ENCODE measurements at places on chromosomes 12 and 14.

GRCh38 chr14:32507029-32507984 is 178.2 kb downstream of the AKAP6 start:
- DNase-seq: no peak

- DNase-seq: no peak
These were observed 356 bp downstream of the OR4Q2 start for GRCh38 chr14:20002319-20002718.

GRCh38 chr12:3959799-3960560 is 86.8 kb upstream of the PARP11 start:
- DNase-seq: no peak

DNA sequence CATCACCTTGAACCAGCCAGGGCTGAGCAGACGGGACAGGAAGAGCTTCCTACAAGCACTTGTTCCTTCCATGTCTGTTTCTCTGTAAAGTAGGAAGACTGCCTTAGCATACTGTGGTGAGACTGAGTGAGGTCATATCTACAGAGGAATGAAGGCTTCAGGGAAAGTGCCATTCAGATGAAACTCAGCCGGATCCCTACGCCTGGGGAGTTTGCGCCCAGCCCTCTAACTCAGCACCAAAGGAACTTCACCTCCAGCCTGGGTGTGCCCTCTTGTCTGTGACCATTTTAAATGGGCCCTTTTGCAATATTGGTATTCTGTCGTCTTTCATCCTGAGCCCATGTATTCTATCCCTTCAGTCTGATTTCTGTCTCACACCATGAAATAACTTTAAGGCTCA is 175.6 kb upstream of the FKBP4 start:
- DNase-seq: no peak

DNA sequence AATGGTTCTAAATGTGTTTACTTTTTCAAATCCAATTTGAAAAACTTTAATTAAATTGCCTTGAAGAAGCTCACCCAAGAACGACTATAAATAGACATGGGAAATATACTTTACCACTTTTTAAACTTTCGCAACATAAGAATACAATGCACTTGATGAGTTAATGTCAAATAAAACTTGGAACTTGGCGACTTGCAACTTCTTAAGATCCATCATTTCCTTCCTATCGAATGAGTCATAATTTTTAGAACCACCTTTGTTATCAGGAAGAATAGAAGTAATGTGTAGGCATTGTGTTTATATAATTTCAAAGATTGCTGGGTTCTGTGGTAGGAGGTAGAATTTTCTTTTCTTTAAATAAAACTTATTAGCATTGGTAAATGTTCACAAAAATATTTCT is 1417.4 kb upstream of the FLRT2 start:
- DNase-seq: no peak

GRCh38 chr12:96241431-96241830 is 47.3 kb downstream of the ELK3 start:
- DNase-seq: no peak

DNA sequence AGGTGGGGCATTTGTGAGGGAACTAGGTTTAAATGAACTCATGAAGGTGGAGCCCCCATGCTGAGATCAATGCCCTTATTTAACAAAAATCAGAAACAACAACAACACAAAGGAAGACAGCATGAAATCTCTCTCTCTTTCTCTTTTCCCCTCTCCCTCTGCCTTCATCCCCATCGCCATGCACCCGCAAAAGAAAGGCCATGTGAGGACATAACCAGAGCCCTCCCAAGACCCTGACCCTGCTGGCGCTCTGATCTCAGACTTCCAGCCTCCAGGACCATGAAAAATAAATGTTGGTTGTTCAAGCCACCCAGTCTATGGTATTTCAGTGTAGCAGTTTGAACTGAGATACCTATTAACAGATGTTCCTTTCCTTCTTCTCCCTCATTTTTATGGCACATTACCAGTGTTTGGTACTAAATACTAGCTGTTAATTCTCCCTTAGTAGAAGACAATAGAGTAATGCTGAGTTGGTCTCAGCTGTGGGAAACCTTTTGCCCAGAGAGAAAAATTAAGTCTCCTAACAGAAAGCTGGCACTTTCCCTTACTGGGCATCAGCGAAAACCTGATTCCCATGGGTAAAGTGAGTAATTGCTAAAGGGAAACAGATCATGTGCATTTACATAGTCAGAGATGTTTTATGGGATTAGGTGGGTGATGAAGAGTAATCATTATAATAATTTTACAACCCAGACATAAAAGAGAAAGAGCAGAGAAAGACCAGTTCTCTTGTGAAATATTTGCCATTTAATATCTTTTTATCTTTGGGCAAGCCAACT is 264.0 kb upstream of the PLEKHG7 start:
- no peak for DNase-seq

DNA sequence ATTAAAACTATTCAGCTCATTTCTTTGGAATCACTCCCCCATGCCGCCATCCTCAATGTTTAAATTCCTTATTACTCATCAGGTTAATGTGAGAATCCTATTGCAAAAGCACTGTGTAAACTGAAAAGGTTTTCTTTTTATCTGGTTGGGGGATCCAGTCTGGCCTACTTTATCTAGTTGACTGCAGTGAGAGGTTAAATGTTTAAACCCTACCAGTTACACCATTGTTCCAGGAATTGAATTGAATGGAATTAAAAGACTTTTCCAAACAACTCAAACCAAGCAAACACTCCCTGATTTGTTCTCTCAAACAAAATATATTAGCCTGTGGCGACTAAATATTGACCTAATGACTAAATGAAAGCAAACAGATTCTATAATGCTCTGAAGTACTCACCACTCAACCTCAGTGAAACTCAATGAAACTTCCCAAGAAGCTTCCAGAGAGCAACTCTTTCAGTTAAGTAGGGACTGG is 100.5 kb downstream of the VEZT start:
- DNase-seq: no peak

DNA sequence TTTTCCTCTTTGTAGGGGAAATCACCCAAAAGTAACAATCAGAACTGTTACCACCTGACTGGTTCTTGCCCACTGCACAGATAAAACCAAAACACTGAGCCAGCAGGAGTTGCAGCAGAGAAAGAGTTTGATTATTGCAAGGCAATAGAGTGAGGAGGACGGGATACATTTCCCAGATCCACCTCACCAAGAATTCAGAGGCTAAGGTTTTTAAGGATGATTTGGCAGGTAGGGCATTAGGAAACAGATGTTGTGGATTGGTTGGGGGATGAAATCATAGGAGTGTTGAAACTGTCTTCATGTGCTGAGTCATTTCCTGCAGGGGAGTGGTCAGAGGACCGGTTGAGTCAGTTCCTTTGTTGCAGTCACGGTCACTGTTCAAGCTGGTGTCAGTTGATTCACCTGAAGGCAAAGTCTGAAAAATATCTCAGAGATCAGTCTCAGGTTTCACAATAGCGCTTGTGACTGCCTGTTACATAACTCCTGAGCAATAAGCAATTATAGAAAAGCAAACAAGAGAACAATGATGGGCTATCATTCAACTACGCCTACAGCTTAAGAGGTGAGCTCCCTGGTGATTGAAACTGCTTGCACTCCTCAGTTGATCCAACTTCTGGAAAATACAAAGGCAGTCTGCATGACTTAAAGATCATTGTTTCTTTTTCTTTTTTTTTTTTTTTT is 20.3 kb upstream of the AMN1 start:
- peak; percentile 35 for DNase-seq

- no peak for DNase-seq
These were observed 5.5 kb upstream of the PFDN5 start for GRCh38 chr12:53289891-53290290.

DNA sequence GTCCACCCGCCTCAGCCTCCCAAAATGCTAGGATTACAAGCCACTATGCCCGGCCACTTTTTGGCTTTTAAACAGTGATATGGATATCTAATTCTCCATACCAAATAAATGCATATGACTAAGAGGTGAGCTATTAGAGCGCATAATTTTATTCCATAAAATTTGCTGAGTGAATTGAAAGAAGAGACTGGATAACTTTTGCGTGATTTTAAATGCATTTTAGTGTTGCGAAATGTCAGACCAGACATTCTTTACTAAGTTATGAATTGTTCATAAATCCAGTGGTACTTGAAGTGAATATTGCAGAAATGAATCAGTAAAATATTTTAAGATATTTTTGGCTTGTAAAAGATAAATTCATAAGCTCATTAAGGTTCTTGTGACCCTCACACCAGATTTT is 50.9 kb upstream of the DIP2B start:
- no peak for DNase-seq

DNA sequence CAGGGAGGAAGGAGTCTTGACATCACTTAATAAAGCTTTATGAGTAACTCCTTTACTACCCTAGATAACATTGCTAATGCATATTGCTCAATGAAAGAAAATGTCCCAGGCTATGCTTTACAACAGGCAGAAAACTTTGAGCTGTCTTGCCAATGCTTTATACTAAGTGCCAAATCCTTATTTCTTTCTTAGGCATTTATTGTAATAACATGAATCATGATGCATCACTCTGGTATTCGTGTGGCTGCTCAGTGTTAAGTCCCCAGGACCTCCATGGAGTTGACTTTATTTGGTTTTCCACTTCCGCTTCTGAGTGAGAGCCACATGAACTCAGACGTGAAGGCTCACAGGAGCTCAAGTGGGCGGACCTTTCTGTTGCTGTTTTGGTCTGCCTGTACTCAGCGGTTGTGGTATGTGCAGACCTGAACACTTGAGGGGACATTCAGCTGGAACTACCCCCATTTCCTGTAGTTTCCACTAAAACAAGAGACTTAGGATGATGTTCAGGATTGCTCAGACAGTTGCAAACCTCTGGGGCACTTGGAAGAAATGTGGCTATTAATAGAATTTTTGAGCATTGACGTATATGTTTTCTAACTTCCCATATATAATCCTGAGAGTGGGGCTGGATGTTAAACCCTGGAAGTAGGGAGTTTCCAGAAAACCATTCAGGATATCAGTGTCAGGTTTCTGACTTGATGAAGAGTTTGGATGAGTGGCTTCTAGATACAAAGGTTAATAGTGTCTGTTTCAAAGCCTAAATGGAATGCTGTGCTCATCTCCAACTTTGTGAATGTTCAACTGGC is 258.6 kb downstream of the MSRB3 start:
- DNase-seq: no peak

- no peak for DNase-seq
These were observed 63.3 kb downstream of the BMP4 start for GRCh38 chr14:53893374-53893773.

GRCh38 chr12:65856521-65856920 is 32.2 kb downstream of the HMGA2 start:
- no peak for DNase-seq

DNA sequence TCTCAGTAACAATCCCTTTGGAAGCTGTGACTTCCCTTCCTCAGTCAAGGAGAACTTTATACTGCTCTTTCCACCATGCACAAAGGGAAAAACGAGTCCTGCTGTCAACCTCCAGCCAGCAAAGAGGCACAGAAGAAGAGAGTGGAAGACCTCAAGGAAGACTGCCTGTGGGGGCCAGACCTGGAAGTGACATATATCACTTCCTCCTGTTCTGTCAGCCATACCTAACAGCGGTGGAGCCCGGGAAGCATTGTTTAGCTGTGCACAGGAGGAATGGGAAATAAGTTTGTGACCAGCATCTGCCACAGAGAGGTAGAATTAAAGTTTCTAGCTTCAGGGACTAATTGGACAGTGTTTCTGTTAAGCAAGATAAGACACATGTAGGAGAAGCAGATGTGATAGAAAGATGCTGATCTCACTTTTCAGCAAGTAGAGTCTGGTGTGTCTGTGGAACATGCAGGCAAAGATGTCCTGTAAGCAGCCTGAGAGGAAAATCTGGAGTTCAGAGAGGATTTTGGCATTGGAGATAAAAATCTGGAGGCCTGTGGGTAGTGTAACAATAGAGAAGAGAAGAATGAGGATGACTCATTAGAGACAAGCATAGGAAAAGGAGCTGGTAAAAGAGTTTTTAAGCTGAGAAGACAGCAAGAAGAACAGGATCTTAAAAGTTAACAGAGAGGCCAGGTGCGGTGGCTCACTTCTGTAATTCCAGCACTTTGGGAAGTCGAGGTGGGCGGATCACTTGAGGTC is 141.6 kb upstream of the CPSF6 start:
- no peak for DNase-seq

GRCh38 chr14:44438936-44439335 is 68.1 kb downstream of the FSCB start:
- DNase-seq: no peak

DNA sequence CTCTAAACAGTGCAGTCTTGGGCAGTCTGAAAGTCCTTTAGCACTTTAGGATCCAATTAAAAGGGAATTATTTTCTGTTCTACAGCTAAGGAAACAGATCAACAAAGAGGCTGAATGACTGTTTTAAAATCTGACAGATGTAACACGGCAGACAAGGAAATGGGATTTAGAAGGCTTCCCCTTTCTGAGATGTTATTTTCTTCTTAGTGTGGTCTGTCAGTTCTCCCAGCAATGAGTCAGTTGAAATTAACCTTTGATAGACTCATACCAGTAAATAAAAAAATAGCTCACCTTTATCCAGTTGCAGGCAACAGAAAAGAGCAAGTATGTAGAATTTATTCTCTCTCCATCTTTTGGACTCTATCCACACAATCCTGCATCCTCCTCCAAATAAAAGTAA is 98.1 kb downstream of the NEDD1 start:
- DNase-seq: no peak

GRCh38 chr12:24739106-24739779 is 209.7 kb downstream of the BCAT1 start:
- DNase-seq: no peak

DNA sequence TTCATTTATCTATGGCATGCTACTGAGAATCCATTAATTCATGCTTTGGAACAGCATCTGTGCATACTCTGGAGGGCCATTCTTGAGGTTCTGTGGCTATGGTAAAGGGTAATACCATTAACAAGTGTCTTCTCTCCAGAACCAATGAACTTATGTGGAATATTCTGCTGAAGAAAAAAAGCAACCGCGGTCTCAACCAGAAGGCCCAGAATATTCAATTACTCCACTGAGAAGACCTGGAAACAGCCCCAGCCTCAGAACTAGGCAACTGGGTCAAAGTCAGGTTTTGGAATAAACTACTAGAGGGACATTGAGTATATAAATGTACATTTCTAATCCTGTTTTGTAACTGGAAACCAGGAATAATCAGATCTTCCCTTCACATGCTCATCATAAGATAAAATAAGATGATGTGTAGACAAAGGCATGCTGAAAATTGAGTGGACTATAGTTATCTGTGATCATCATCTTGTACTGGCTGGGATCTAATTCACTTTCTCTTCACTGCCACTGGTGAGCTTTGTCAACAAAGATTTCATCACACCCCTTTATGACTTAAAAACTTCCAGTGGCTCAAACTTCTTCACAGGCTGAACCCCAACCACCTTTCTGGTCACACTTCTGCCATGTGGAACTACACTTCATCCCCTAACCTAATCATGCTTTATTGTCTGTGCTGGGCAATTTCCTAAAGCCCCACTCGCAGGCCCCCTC is 6.0 kb downstream of the SPTB start:
- no peak for DNase-seq

- DNase-seq: no peak
These were observed 100.8 kb downstream of the PPM1A start for GRCh38 chr14:60349663-60350365.
